Stimulated activated CD8-positive, alpha-beta memory T cell treated with anti-CD3 and anti-CD28 coated beads, Interleukin-4, amount 100 ng/mL, for 4 hours (primary cell): ENCODE measurements at places on chromosomes 6 and 20.

DNA sequence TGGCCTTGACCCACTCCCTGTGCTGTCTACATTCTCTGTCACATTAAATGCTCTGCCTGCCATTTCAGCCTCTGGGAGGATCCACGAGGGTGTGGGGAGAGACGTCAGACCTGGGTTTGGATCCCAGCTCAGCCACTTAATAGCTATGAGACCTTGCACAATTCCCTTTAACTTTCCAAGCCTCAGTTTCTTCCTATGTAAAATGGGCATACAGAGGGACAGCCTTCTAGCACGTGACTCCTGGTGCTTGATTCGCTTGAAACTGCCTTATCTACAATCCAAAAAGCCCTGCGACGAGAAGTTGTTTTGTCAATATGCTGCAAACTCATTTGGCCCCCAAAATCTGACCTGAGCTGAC is 40.0 kb downstream of the TOX2 start:
- no peak for DNase-seq

DNA sequence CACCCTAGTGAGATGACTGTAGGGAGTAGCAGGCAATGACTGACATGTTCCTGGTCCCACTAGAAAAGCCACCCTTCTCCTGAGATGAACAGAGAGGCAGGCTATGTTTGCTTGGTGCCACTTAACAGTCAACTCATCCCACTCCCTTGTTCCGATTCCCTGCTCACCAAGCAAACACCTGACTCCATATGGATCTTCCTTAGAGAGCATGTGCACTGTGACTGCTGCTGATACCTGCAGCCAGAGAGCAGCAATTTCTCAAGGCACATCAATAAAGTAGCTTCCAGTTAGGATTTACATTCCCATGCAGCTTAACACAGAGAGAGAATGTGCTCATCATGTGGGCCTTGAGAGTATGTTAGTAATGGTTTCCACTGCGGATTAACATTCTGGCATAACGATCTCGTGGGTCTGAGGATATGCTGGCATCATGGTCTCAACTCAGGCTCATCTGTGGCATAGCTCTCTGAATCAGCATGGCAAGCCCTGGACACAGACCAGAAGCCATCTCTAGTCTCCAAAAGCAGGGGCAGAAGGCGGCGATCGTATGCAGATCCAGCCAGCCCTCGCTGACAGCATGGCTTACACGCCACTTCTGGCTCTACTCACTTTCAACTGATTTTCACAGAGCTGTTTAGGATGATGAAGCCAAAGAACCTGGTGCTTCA is 43.9 kb downstream of the ATXN1 start:
- DNase-seq: no peak

GRCh38 chr6:154569156-154569862 is 58.8 kb upstream of the CNKSR3 start:
- DNase-seq: no peak

GRCh38 chr20:346640-347316 is at the start of gene NRSN2:
NRSN2 (plus strand) TSS chr20:347111; CDS start chr20:349644, 2,533 bp downstream.
- no peak for DNase-seq

GRCh38 chr6:137106183-137106582 is 61.4 kb upstream of the IL20RA start:
- no peak for DNase-seq

DNA sequence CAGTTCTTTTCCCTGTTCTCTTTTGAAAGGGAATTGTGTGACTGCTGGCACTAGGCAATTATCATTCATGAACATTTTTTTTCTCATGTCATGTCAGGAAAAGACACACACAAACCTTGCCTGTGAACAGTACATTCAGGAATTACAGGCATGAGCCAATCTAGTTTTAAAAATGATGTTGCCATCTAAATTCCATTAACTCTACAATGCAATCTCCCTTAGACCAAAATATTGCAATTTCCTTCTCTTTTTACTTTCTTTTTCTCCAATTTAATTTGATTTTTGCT is 127.5 kb upstream of the STMND1 start:
- DNase-seq: no peak

GRCh38 chr6:33446356-33446755 is 8.0 kb upstream of the ZBTB9 start:
- DNase-seq: no peak

DNA sequence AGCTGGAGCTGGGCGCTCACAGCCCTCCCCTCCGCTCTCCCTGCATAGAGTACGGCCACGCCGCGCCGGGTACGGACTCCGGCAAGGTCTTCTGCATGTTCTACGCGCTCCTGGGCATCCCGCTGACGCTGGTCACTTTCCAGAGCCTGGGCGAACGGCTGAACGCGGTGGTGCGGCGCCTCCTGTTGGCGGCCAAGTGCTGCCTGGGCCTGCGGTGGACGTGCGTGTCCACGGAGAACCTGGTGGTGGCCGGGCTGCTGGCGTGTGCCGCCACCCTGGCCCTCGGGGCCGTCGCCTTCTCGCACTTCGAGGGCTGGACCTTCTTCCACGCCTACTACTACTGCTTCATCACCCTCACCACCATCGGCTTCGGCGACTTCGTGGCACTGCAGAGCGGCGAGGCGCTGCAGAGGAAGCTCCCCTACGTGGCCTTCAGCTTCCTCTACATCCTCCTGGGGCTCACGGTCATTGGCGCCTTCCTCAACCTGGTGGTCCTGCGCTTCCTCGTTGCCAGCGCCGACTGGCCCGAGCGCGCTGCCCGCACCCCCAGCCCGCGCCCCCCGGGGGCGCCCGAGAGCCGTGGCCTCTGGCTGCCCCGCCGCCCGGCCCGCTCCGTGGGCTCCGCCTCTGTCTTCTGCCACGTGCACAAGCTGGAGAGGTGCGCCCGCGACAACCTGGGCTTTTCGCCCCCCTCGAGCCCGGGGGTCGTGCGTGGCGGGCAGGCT is 4.6 kb downstream of the KCNK15 start:
- no peak for DNase-seq

- no peak for DNase-seq
Measured at GRCh38 chr6:38215651-38216311, 396.3 kb downstream of the ZFAND3 start.

DNA sequence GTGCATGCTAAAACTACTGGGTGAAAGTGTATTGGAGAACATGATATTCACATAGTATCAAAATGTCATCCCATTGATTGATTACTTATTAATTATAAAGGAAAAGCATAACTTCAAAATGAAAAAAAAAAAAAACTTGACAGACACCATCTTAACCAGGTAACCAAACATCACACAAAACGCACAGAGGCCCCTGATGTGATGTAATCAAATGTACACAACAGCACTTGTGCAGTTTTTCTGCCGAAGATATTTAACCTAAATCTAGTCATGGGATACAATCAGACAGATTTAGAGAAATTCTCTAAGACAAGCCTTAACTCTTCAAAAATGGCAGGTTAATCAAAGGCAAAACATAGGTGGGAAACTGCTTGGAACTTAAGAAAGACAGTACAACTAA is 102.0 kb upstream of the TENT5A start:
- DNase-seq: no peak

GRCh38 chr6:15274692-15275387 is 29.0 kb downstream of the JARID2 start:
- no peak for DNase-seq

DNA sequence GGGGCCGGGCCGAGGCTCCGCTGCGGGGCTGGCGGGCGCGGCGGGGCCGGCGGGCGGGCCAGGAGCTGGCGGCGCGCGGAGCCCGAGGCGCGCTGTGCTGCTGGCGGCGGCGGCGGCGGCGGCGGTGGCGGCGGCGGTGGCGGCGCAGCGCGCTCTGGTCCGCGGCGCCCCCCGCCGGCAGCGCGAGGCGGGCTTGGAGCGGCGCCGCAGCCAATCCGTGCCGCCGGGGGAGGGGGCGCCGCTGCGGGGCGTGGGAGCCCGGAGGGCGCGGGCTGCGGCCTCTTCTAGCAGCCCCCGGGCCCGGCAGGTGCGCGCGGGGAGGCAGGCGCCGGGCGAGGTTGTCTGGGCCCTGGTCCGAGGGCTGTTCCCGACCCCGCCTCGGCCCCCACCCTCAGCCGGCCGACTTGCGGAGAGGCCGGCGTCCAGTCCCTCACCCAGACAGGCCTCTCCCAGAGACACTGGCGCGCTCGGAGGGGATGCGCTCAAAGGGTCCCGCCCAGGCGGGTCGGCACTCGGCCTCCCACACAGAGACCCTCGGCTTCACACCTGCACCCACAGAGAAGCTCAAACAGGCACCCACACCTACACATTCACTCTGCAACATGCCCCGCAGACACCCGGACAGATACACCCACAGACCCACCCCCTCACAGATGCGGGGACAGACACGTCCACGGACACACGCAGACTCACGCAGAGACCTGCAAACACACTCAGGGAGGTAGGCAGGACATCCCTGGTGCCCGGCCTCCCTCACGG is at the start of gene RIMS4:
Gene RIMS4, minus strand, starts transcription at position 156 of the 759 bp plus-strand sequence. CDS start 275 bp downstream, outside the sequence.
- DNase-seq: no peak

GRCh38 chr6:15681946-15682345 is 19.1 kb upstream of the DTNBP1 start:
- DNase-seq: no peak

- no peak for DNase-seq
Measured at GRCh38 chr6:24228681-24229255, 102.8 kb downstream of the NRSN1 start.

DNA sequence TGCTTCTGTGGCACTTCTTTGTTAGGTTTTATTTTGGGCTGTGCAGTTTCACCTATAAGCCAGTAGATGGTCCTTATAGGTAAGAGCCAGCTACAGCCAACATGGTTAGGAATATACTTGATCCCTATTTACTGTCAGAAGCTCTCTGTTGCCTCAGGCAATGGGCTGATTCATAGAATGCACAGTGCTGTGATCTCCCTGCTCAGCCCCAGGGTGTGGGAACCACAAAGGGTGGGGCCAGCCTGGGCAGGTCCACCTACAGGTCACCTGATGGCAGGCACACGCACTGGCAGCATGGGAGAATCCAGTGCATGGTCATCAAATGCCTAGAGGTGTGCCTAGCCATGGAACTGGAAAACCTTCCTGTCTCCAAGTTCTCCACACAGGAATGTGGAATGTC is 191.9 kb downstream of the MOXD1 start:
- DNase-seq: no peak

- no peak for DNase-seq
Measured at GRCh38 chr20:44609006-44609515, 26.7 kb downstream of the PKIG start.

DNA sequence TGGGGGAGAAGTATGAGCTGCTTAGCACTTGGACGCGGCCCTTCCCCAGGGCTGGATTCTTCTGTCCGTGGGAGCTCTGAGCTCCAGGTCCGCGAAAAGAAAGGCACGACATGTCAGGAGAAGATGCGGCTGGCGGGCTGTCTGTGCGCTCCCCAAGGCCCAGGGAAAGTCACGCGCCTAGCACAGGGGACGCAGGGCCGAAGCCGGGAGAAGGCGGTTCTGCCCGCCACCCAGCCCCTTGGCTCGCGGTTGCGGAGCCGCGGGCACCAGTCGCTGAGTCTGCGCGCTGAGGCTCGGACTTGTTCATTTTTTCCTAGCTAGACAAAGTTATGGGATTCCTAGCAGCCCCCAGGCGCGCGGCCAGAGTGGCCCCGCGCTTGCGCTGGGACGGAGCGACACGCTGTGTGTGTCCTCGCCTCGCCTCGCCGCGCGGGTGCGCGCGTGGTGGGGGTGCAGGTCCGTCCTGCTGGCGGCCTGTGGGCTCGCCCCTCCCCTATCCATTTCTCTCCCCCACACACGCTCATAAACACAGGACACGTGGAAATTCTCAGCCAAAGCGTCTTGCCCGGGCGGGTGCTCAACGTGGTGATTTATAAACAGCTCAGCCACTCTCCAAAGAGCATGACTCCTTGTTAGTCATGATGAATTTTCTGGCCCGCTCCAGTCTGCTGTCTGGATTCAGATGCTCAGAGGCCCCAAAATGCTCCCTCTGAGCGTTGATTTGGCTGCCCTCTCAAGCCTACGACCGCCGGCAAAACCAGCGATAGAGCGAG is 1.9 kb upstream of the POU3F2 start:
- no peak for DNase-seq

- no peak for DNase-seq
Measured at GRCh38 chr6:158029668-158030230, 48.1 kb downstream of the SYNJ2 start.

- no peak for DNase-seq
Measured at GRCh38 chr6:121205569-121205968, 128.7 kb downstream of the TBC1D32 start.

- DNase-seq: peak; percentile 67
Measured at GRCh38 chr6:36759148-36759759, 61.6 kb downstream of the RAB44 start.

DNA sequence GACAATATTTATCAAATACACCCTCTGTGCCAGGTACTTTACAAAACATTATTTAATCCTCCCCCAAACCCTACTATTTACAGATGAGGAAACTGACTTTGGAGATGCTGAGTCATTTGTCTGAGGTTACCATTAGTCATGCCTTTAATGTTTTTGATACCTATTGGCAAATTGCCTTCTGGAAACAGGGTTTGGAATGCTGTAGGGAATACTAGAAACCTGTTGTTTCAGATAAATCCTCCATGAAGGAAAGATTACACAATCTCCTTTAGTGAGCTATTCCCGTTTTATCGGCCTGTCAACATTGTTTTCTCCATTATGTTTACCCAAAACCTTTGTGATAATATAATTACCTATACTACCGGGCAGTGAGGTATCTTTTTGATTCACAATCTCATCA is 93.6 kb upstream of the ADGRF1 start:
- DNase-seq: no peak

DNA sequence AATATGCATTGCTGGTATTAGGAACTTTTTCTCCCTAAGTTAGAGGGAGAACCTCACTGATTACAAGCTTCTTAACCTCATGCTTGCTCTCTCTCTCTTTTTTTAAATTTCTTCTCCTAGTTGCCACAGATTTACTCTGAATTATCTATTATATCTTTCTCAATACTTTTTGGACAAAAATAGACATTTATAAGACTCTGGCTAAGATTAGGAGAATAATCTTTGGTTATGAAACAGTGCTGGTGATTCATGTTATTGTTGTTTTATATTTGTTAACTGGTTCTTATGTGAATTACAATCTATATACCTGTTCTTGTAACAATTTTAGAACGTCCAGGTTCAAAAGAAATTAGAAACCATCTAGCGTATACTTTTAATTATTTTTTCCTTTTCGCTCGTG is 187.8 kb downstream of the OGFRL1 start:
- no peak for DNase-seq
